ENCODE measurements at places on chromosomes 2 and 18.

- DNase-seq: no peak
Observed at GRCh38 chr2:237467447-237468179, 19.4 kb upstream of the MLPH start.

GRCh38 chr2:8235419-8235818 is 446.4 kb upstream of the ID2 start:
- DNase-seq: no peak

GRCh38 chr2:50069454-50069853 is 915.1 kb upstream of the FSHR start:
- DNase-seq: no peak

DNA sequence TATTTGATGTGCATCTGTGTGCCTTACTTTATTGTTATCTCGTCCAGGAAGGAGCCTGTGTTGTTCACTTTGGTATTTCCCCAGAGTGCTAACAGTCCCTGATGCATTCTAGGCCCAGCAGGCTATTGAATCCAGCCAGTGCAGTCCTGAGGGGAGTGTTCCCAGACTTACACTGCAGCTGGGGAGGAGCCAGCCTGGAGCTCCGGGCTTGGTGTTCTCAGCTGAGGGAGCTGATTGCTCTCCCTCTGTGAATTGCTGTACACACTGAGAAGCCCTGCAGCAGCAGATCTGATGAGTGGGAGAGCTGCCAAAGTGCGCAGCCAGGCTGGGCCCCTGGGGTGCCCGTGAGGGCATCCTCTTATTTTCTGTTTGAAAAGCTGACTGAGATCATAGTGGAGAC is 159.2 kb downstream of the GALNT3 start:
- DNase-seq: no peak

DNA sequence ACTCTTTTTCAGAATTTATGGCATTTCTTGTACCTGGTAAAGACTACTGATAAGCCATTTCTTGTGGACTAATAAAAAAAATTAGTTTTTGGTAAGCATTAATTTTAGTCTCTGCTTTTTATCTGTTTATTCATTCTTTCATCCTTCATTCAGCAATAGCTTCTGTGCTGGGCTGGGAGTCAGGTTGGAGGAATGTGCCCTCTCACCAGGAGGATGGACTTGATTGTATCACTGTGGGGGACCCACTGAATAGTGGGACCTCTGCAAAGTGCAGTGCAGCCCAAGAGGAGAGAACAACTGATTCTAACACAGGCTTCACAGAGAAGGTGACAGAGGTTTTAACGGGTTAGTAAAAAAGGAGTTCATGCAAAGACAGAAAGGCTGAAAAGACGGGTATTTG is 39.1 kb downstream of the CDC42EP3 start:
- DNase-seq: no peak

DNA sequence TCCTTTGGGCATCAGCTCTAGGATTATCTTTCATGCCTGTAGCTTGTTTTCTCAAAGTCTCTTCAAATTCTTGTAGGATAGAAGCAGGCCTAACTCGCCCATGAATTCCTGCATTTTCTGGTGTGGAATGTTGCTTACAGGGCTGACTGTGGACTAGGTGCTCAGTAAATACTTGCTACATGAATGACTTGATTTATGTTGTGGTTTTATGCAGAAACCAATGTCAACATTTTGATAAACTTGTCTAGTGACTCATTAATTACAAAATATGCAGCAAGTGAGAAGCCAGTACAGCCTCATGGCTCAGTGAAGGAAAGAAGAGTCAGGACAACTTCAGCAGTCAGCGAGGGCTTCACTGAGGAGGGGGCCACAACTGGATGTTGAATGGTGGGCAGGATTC is 110.6 kb upstream of the SIX2 start:
- no peak for DNase-seq

DNA sequence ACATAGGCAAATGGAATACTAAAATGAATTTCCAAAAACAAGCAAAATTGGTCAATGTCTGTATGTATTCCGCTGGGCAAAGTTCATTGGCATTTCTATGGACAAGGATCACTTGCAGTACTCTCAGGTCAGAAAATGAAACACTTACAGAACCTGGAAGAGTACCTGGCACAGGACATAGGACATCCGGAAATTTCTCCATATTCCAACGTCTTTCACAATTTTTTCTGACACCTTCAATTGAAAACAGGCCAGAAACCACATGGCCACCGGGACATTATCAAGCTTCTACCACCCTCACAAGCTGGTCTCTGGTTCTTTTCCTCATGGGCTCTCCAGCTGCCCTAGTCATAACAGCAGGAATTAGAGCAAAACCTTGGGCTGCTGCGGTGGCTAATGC is 96.9 kb upstream of the MSH6 start:
- DNase-seq: no peak

GRCh38 chr18:79982736-79983135 is 5.6 kb downstream of the TXNL4A start:
- DNase-seq: no peak
